ENCODE measurements at places on chromosomes 12 and 14. TPM values are rescaled to one million over a fixed set of nuclear protein-coding genes. Genes with fewer than 3 reads are reported as not detected.
A peak's percentile ranks its signal among the peaks of the same experiment; 100 is the strongest.

- no peak for DNase-seq
Measured at GRCh38 chr14:63209160-63209559, 4.9 kb downstream of the RHOJ start.

DNA sequence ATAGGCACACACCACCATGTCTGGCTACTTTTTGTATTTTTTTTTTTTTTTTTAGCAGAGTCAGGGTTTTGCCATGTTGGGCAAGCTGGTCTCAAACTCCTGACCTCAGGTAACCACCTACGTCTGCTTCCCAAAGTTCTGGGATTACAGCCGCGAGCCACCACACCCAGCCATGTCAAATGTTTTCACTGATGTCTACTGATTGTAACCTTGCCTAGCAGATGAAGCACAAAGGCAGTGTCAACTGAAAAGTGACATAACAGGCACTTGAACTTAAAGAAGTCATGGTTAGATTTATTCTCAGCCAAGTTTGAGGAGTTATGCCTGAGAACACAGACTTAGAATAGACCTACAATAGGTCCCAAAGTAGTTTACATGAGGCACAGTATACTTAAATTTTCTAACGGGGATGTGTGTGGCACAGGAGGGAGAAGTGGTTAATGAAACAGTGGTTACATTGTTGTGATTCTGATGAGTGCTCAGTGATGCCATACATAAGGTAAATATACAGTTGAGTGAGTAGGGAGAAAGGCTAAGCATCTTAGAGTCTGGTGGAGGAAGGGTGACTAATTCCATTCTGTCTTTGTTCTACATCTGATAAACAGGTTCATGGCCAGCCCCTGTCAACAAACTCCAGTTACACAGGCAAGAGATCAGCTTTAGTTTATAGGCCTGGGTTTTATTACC, 12.6 kb upstream of the RNASE4 start:
- DNase-seq, result peak; percentile 67

- DNase-seq, result peak; percentile 99
Measured at GRCh38 chr14:52552063-52552988, at the start of the genes GPR137C and TXNDC16. GPR137C (plus strand) TSS chr14:52552836; CDS start chr14:52553148, 312 bp downstream. TXNDC16 (minus strand) TSS chr14:52552505; CDS start chr14:52543557, 8,948 bp downstream.

GRCh38 chr14:86414146-86414545, 884.2 kb downstream of the FLRT2 start:
- DNase-seq, result no peak

DNA sequence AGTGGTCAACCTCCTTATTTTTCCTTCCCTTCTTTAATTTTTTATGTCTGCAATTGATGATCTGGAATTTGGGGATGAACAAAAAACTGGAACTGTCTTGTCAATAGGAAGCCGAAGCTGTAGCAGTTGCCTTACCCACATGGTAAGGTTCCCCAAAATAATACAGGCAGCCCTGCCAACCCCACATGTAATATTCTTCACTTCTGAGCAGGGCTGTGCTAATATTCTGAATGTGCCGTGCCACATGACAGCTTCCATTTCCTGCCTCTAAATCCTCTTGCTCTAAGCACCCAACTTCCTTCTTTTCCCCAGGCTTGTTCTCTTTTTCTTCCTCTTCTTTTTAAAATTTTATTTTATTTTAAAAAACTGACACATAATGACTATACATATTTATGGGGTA, 39.6 kb downstream of the GPATCH2L start:
- no peak for DNase-seq

- DNase-seq, result no peak
Measured at GRCh38 chr14:37708481-37708880, 113.1 kb downstream of the TTC6 start.

DNA sequence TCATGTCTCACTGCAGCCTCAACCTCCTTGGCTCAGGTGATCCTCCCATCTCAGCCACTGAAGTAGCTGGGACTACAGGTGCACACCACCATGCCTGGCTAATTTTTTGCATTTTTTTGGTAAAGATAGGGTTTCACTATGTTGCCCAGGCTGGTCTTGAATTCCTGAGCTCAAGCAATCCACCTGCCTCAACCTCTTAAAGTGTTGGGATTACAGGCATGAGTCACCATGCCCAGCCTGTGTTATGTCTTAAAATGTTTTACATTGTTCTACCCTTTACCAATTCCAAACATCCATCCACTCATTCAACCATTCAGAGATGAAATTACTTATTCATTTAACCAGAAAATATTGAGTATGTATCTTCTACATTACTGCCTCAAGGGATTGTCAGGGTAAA, 111.6 kb upstream of the BTG1 start:
- no peak for DNase-seq

DNA sequence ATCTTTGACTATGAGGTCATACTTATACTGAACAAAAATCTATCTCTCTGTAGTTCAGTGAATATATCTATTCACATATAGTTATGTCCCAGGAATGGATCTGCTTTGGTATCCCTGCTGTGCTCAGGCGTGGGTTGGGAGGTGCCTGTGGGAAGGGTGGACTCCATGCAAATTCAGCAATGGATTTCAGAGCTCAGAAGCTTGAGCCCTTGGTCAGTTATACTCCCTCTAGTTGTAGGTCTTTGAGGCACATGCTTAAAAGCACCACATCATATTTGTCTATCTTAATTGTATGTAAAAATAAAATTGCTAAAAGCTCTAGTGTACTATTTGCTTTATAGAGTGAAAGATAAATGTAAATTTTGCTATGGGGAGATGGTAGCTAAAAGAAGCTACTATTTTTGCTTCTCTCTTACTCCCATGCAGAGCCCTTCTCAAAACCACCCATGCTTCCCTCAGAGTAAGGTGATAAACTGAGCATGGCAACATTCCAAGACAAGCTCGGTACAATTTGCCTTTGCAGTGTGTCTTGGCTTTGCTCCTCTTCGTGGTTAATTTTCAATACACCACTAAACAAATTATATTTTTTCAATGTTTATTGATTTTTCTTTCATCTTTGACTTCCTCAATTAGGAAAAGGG, 54.9 kb downstream of the SLC16A7 start:
- DNase-seq, result no peak

GRCh38 chr14:79321070-79321469, 890.2 kb downstream of the DIO2 start:
- no peak for DNase-seq

DNA sequence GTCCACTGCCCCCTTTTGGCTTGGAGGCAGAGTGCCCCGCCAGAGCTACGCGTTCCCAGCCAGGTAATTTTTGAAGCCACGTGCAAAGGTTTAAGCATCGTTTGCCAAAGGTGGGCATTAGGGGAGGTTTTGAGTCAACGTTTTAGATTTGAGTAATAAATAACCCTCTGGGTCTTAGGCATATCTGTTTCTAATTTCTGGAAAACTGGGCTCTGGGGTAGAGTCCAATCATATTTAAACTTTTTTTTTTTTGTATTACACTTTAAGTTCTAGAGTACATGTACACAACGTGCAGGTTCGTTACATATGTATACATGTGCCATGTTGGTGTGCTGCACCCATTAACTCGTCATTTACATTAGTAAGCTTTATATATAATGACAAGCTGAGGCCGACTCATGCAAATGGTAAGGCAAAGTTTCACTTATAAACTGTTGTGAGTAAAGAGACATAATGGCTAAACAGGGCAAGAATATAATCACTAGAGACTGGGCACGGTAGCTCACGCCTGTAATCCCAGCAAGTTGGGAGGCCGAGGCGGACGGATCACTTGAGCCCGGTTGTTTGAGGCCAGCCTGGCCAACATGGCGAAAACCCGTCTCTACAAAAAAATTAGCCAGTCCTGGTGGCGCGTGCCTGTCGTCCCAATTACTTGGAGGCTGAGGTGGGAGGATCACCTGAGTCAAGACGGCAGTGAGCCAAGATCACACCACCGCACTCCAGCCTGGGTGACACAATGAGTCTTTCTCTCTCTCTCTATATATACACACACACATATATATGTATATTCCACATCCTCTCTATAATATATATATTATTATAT, 491 bp upstream of the NR2C1 start:
- no peak for DNase-seq

GRCh38 chr14:74604911-74605310, 7.1 kb downstream of the LTBP2 start:
- no peak for DNase-seq

GRCh38 chr12:62760779-62761178, 174.2 kb downstream of the PPM1H start:
- no peak for DNase-seq

- peak; percentile 58 for DNase-seq
Measured at GRCh38 chr14:75654127-75654732, 6.4 kb downstream of the ERG28 start.

- no peak for DNase-seq
Measured at GRCh38 chr12:14991069-14991468, 18.2 kb downstream of the PDE6H start.

- no peak for DNase-seq
Measured at GRCh38 chr12:105428793-105429395, 98.4 kb downstream of the C12orf75 start.

LRP1-AS gene
- total RNA-seq, result not detected

TAS2R46 gene
- total RNA-seq, result 1.5 TPM

IL23A gene
- 2.9 TPM for total RNA-seq

CAPZA3 gene
- total RNA-seq, result not detected

GPX2 gene
- 196 TPM for total RNA-seq

MYRFL gene
- total RNA-seq, result not detected

FAM222A gene
- 3.1 TPM for total RNA-seq

Data from PC-9 (cell line).